Diencephalon (tissue), 1 donor: ENCODE measurements at places on chromosomes 16 and 17. TPM values are rescaled to one million over a fixed set of nuclear protein-coding genes. Genes with fewer than 3 reads are reported as not detected.

The FN3K gene
- total RNA-seq, result 13.6 TPM

The CD7 gene
- total RNA-seq, result not detected

The MT1M gene
- 1.4 TPM for total RNA-seq

The UNKL gene
- 16.4 TPM for total RNA-seq

The GNGT2 gene
- total RNA-seq, result not detected

The KCNAB3 gene
- 3.7 TPM for total RNA-seq

The KRTAP9-8 gene
- not detected for total RNA-seq

The ZCCHC14 gene
- total RNA-seq, result 29.8 TPM

The NPW gene
- not detected for total RNA-seq

The FGF11 gene
- 9.0 TPM for total RNA-seq

The WFIKKN2 gene
- total RNA-seq, result 14.3 TPM

The TVP23A gene
- 20.8 TPM for total RNA-seq

The CFAP119 gene
- total RNA-seq, result 8.8 TPM

The RNF222 gene
- total RNA-seq, result not detected

The BCKDK gene
- 17.8 TPM for total RNA-seq

The ARHGAP44 gene
- 19.1 TPM for total RNA-seq

The FOXC2 gene
- total RNA-seq, result 0.23 TPM
